Endothelial cell of umbilical vein (primary cell): ENCODE measurements at places on chromosomes 2 and 18.

GRCh38 chr2:3040066-3040428 is 337.6 kb downstream of the EIPR1 start:
- no peak for DNase-seq

- DNase-seq = no peak
Observed at GRCh38 chr2:129192117-129192516, 787.3 kb upstream of the RAB6C start.

DNA sequence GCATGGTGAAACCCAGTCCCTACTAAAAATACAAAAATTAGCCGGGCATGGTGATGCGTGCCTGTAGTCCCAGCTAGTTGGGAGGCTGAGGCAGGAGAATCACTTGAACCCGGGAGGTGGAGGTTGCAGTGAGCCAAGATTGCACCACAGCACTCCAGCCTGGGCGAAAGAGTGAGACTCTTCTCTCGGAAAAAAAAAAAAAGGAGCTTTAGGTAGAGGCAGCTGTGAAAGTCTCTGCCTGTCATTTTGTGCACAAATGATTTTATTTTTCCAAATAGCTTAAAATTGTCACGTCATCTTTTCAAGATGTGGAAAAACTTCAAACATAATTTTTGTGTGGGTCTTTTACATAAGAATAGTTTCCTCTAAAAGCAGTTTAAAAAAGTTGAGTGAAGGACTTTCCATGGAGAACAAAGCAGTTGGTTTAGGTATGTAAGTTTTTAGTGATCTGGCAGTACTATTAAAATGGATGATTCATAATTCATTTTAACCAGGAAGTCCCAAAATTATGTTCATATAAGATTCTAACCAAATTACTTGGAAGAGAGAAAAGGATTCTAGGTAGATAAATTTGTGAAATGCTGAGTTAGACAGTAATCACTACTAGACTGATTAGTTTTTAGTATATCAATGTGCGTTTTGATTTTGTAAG is 11.5 kb downstream of the CCNYL1 start:
- no peak for DNase-seq

GRCh38 chr2:65608916-65609315 is 176.5 kb upstream of the SPRED2 start:
- DNase-seq = no peak

DNA sequence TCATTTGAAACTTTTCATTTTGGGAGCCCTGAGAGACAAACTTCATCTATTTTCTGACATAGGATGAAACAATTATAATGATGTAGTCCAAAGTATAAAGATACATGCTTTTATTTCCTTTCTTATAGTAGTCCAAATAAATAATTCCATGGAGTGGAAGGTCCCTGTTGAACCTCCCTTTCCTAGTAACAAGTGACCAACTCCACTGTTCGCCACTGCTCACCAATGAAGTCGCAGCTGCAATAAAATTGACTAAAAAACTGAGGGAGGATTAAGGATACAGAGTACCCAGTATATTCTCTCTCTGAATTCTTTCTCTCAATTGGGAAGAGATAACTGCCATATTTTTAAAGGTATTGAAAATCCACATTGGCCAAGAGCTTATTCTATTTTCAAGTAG is 14.1 kb downstream of the SERPINB7 start:
- no peak for DNase-seq

- no peak for DNase-seq
Observed at GRCh38 chr2:11024259-11024645, 112.5 kb downstream of the KCNF1 start.

GRCh38 chr2:240781471-240782220 is 38.4 kb downstream of the KIF1A start:
- DNase-seq = no peak

- no peak for DNase-seq
Observed at GRCh38 chr2:132611719-132612118, 58.3 kb downstream of the LYPD1 start.

- no peak for DNase-seq
Observed at GRCh38 chr18:64275593-64276300, 126.9 kb upstream of the LINC00305 start.

DNA sequence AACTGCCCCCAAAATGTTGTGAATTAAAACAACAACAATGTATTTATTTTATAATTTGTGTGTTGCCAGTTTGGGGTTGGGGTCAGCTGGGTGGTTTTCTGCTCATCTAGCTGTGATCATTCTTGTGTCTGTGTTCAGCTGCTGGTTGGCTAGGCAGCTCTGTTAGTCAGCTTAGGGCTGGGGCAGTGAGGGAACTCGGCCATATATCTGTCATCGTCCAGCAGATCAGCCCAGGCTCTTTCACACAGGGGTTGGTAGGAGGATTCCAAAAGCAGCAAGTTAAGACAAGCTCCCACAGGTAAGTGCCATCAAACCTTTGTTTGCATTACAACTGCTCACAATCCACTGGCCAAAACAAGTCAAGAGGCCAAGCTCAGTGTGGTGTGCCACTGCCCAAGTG is 121.5 kb downstream of the LPIN1 start:
- DNase-seq = no peak

- DNase-seq = no peak
Observed at GRCh38 chr2:241865416-241865956, 4.0 kb upstream of the RTP5 start.

- no peak for DNase-seq
Observed at GRCh38 chr2:83757329-83757728, 701.8 kb downstream of the SUCLG1 start.

DNA sequence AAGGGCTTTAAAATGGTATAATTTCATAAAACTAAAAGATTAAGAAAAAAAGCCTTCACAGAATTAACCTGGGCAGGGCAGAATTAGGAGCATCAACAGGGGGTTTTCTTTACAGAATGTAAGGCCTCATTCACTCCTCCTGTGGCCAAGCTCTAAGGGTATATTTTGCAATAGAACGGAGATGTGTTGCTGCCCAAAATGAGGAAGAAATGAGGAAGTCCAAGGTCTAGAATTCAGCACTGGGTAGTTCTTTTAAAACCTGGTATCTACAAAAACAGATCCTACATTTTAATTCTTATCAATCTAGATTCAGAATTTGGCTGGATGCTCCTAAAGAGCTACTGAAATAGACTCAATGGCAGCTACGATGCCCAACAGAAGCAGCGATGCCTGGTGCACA is 101.8 kb downstream of the AKAIN1 start:
- no peak for DNase-seq

- DNase-seq = no peak
Observed at GRCh38 chr2:54979321-54980044, 70.8 kb downstream of the RTN4 start.

- no peak for DNase-seq
Observed at GRCh38 chr2:200122683-200123082, 167.3 kb downstream of the MAIP1 start.

DNA sequence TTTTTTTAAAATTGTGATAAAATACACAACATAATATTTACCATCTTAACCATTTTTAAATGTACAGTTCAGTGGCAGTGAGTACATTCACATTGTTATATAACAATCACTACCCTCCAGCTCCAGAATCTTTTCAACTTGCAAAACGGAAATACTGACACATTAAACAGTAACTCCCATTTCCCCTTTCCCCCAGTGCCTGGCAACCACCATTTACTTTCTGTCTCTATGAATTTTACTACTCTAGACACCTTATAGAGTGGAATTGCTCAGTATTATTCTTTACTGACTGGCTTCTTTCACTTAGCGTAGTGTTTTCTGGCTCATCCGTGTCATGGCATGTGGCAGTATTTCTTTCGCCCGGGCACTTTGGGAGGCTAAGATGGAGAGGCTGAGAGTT is 32.6 kb downstream of the FASTKD2 start:
- DNase-seq = peak; percentile 87

GRCh38 chr2:182634386-182634785 is 81.7 kb upstream of the DNAJC10 start:
- DNase-seq = no peak

GRCh38 chr2:240069829-240070228 is 16.5 kb upstream of the OR6B3 start:
- no peak for DNase-seq

DNA sequence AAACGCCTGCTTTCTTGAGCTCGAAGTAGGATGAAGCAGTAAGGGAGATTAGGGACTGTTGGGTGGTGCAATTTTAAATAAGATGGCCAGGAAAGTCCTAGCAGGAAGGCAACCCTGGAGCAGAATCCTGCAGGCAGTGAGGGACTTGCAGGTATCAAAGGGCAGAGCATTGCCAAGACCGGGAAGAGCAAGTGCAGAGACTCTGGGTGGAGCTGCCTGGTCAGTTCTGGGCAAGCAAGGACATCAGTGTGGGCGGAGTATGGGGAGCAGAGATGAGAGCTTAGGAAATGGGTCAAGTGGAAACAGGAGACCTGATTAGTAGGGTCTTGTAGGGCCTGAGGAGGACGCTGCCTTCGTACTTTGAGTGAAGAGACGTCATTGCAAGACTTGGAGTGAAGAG is 64.4 kb upstream of the NCK2 start:
- DNase-seq = no peak

GRCh38 chr2:186426153-186427016 is 59.7 kb upstream of the ZC3H15 start:
- no peak for DNase-seq

- DNase-seq = no peak
Observed at GRCh38 chr2:232672588-232672987, 24.5 kb upstream of the GIGYF2 start.

DNA sequence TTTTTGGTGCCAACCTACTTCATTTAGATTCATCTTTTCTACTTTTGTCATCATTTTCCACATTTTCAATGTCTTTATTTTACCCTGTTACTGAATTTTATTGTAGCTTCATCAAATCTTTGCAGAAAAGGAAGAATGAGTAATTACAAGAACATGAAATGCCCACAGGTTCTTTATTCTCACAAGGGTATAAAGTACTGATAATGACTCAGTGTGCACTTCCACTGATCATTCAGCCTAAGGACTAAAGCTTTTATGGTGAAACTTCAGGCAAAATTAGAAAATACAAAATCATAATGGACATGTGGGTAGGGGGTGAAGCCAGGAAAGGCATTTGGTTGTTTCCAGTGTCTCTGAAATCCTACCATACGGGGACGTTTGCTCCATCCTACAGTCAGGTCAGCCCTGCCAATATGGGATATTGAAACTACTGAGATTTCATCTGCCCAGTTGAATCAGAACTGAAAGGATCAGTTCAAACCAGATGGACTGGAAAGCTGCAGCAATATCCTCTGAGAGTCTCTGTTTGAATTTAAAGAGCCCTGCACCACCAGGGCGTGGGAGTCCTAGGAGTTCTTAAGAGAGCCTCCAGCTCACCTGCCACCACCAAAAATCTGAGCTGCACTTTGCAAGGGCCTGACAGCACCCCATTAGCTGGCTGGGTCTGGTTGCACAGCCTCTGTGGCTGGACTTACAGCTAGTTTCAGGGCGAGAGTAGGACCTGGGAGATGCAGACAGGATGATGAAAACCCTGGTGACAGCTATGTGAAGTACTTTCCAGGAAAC is 390.4 kb downstream of the CMPK2 start:
- DNase-seq = no peak

- DNase-seq = no peak
Observed at GRCh38 chr2:152716805-152717227, 445 bp downstream of the PRPF40A start.

- DNase-seq = peak; percentile 63
Observed at GRCh38 chr2:217890445-217890844, 112.3 kb downstream of the TNS1 start.

DNA sequence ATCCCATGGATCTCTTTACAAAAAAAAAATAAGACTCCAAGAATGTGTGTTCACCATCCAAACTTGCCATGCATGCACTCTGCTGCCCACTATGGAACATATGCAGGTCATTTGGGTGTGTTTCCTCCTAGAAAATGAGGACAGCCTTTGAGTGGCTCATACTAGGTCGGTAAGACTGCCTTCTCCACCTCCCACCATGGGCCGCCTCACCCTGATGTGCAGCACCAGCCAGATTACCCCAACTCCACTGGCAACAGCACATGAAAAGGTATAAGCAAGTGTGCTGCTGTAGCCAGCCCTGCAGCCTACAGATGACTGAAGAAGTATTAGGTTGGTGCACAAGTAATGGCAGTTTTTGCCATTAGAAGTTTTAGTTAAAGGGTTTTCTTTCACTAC is 214.2 kb downstream of the ATAD2B start:
- no peak for DNase-seq

- no peak for DNase-seq
Observed at GRCh38 chr2:234436482-234436837, 60.4 kb downstream of the ARL4C start.

- DNase-seq = peak; percentile 71
Observed at GRCh38 chr2:201466050-201466675, 14.6 kb downstream of the STRADB start.

DNA sequence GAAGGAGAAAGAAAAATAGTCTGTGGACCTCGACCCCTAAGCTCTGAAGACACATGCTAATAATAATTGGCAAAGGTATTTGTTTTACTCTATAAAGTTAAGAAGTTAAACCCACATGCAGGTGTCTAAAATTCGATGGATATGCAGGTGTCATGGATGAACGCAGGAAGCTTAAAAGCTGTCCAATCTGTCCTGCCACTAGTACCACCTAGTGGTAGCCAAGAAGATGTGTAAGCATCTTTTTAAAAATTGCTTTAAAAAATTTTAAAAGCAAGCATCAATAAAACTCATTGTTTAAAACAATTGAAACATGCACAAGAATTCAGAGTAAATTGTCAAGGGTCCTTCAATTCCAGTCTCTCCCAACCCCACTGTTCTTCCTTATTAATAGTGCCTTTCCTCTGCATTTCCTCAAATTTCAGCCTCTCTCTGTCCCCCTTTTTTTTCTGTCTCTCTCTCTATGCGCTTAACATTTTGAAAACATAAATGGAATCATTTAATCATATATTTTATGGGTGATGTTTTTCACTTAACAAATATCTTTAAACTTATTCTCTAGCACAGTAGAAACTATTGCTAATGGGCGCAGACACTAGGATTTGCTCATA is 30.6 kb upstream of the PPP3R1 start:
- peak; percentile 35 for DNase-seq

GRCh38 chr2:181970160-181970794 is 15.4 kb upstream of the PPP1R1C start:
- no peak for DNase-seq

GRCh38 chr18:25608091-25608490 is 256.1 kb upstream of the ZNF521 start:
- DNase-seq = no peak

- DNase-seq = no peak
Observed at GRCh38 chr2:210561475-210561874, 5.1 kb downstream of the CPS1 start.
